ENCODE measurements at places on chromosomes 16 and 17.

DNA sequence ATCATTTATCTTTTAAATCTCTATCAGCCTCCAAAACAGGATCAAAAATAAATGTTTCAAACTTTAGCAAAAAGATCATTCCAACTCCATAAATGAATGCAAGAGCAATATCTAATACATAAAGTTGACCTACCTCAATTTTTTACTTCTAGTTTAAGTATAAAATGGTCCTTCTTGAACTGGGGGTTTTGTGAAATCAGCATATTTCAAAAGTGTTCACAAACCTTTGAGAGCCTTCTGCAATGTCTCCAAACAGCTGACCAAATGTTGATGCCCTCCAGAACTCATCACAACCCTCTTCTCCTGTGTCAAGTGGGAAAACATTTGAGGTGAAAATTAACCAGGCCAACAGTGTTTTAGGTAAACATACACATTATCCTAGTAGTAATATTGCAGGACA lies 7.7 kb downstream of the MED1 start:
- DNase-seq, result no peak

DNA sequence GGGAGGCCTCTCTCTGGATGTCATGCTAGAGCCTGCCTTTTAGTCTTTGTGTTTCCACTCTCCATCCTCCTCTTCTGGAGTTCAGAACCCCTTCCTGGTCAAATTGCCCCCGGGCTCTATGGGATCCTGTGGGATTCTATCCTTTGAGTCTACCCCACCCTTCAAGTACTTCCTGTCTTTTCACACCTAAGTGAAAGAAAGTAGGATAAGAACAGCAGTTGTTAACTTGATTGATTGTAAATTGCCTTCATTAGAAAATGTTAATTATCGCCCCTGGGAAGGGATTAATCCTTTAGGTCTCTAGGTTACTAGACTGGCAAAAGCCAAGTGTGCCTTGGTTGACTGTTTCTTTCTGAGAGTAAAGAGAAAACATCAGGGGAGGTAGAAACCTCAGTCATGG lies 30.1 kb downstream of the PRKCB start:
- DNase-seq, result no peak

- DNase-seq, result no peak
These were observed 37.5 kb downstream of the PITPNC1 start for GRCh38 chr17:67414559-67414958.

DNA sequence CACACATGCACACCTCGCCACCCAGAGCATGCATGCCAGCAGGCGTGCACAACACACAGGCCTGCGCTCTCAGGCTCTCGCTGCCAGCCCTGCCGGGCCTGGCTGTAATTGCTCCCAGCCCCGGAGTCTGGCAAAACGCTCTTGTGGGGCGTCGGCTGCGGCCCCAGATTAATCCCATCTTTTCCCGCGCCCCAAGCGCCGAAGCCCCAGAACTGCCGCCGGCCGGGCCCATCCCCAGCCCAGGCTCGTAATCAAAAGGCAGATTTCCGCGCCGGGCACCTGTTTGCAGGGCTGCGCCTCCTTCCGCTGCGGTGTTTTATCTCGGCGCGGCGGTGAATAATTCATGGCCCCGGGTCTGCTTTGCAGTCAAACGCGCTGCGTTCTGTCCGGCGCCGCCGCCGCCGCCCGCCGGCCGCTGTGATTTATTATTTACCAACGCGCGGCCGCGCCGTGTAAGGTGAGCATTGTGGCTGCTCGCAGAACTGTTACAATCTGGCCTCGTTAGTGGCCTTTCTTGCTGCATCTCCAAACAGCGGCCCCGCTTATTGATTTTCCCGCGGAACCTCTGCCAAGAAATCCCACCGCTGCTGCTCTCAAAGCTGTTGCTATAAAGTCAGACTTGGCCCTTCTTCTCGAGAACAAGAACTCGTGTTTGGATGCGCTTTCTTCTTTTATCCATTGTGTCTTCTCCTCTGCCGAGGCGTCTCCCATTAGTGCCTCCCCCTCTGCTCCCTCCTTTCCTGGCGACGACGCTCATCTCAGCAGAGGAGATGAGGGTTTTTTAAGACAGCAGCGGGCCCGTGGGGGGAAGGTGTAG lies 126.1 kb downstream of the IRX5 start:
- DNase-seq, result no peak

- DNase-seq, result no peak
These were observed 1.5 kb downstream of the ATPAF2 start for GRCh38 chr17:18037486-18037885.

DNA sequence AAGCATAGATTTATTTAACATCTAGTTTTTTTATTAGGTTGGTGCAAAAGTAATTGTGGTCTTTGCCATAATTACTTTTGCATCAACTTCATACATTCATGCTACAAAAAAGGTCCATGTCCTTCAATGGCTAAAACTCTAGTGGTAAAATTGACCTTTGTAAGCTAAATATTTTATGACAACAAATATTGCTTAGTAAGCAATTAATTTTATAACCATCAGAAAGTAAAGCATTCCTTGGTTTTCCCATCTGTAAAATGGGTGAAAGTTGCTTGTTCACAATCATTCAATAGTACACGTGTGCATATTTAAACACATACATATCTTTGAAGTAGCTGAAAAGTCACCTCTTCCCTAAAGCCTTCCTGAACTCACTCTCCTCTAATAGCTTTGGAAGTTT lies 789.6 kb downstream of the CDH8 start:
- DNase-seq, result no peak

DNA sequence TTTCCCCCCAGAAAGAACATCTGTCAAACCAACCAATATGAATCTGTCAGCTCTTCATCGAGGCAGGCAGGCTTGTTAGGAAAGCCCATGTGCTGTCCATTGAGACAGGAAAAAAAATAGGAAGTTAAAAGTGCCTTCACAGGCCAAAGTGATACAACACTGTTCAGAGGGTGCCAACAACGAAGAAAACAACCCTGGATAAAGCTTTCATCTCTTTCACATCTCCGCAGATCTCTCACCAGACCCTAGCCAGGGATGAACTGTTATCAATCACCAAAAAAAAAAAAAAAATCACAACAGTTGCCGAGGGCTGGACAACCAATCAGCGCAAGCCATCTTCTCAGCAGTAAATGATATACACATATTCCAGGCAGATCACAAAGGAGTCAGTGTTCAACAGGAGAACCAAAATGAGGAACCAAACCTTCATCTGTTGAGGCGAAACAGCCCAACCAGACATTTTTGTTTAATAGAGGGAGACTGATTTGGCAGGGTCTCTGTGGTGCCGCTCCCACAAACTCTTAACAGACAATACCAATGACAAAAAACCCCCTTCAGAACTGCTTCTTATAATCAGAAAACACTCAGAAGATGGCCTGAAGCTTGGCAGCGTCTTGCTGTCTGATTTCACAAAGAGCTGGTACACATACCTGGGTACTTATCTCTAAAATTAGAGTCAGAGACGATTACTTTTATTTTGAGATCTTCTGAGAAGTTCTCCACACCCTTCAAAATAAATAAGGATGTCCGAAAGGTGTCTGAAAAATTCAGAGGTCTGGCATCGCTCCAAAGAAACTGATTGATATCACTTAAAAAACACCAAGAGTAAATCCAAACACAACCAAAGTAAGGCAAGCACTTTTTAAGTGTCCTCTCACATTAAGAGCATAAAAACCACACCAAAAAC lies 1.8 kb downstream of the MAP3K14 start:
- DNase-seq, result no peak

DNA sequence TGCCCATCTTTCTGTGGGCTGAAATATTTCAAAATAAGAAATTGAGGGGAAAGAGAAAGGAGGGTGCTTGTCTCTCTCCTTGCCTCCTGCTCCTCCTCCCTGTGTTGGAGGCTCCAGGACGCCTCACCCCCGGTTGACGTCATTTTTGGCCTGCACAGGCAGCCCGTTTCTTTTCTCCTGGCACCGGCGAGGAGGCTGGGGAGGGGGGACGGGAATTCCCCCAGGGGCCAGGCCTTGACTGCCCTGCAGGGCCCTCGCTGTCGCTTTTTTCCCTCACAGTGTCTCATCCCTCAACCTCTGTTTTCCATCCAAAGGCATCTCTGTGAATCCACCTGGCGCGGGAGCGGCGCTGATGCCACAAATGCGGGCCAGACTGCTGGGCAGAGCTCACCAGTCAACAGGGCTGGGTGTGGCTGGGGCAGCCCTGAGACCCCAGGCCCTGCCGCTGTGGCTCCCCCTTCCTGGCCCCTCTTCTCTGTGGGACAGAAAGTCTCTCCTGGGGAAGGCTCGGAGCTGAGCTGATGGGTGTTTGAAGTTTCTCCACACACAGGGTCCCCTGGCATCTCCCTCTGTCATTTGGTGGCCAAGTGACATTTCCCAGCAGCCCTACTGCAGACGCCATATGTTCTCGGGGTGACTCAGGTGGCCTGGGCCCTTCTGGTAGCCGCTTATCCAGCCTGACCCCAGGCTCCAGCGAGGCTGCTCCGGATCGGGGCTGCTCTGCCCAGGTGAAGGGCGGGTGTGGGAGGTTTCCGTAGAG lies 16.0 kb downstream of the CENPX start:
- no peak for DNase-seq

Data from HuH-7 (cell line).